Globus pallidus (tissue), 1 donor: ENCODE measurements at places on chromosomes 3 and 15.

GRCh38 chr3:4077950-4078349 lies 225.2 kb upstream of the SETMAR start:
- DNase-seq = no peak

GRCh38 chr3:54963641-54964040 lies 35.8 kb upstream of the LRTM1 start:
- peak; percentile 7 for DNase-seq

- no peak for DNase-seq
Measured at GRCh38 chr3:186108106-186108940, 566 bp downstream of the ETV5 start.

DNA sequence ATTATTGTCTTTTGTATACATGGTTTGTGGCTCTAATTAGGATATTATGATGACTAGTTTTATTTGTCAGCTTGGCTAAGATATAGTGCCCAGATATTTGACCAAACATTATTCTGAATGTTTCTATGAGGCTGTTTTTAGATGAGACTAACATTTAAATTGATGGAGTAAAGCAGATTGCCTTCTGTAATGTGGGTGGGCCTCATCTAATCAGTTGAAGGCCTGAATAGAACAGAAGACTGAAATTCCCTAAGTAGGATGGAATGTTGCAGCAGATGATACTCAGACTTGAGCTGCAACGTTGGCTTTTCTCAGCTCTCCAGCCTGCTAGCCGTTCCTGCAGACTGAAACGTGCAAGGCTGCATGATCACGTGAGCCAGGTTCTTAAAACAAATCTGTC lies 546.5 kb downstream of the EDEM1 start:
- no peak for DNase-seq

DNA sequence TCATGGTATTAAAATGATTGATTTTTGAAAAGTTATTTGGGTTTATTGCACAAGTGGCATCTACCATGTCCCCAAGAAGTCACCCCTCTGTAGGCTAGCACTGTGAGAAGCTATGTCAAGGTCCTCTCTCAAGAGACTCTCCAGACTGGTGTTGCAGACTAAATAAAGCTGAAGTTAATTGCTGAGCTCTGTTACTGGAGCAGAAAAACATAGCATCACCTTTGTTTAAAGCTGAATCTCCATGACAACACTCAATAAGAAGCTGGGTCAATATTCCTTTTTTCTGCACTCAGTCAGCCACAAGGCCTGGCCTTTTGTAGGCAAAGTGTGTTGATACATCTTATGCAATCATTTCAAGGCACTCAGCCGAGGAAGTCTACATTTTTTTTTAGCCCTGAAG lies 806.6 kb upstream of the LMCD1 start:
- peak; percentile 27 for DNase-seq

DNA sequence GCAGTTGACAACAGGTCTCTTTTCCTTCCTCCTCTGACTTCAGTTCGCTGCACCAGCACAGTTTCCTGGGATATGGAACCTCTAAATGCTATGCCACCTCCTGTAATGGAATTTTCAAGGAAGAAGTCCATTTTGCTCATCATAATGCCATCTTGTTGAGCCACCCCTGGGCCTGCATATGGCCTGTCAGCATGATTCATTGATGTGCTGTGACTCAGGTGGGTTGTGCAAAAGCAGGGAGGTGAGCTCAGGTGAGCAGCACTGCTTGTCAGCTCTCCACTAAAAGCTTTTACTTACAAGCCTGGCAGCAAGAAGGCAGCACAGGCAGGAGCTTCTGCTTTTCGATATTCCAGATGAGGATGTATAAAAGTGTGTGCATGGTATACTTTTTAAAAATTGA lies 247.1 kb upstream of the LMCD1 start:
- DNase-seq = no peak

DNA sequence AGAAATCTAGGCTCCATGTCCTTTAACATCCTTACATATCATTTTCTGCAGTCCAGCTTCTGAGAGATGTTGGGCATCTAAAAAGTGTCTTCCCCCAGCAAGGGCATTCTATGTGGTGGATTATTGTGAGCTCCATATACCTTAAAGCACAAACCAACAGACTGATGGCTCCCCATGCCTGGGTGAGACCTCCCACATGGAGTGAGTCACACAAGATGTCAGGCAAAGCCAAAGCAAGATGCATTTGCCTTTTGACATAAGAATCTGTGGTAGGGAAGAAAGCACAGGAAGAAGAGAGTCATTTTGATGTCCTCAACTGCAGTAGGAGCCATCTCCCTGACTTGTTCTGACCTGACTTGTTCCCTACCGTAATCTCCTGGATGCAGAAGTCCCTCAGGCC lies 238.7 kb upstream of the EIF1B start:
- no peak for DNase-seq

GRCh38 chr3:10248984-10249748 lies 907 bp downstream of the TATDN2 start:
- DNase-seq = peak; percentile 13

GRCh38 chr3:158434412-158435038 lies 136.5 kb upstream of the MLF1 start:
- DNase-seq = peak; percentile 76

DNA sequence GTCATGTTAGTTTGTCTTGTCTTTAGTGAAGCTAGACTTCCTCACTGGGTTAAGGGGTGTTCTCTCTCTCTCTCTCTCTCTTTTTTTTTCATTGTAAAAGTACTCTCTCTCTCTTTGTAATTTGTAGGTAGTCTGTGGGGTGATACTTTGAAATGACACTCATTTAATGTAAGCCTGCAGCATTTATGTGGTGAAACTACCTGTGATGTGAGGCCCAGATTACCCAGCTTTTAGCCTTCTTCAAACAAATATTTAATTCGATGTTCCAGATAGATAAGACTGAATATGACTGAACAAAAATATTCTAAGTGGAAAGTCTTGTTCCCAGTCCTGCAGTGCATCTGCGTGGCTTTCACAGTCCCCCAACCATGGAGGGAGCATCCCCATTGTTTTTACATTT lies 49.7 kb downstream of the SQOR start:
- DNase-seq = no peak

DNA sequence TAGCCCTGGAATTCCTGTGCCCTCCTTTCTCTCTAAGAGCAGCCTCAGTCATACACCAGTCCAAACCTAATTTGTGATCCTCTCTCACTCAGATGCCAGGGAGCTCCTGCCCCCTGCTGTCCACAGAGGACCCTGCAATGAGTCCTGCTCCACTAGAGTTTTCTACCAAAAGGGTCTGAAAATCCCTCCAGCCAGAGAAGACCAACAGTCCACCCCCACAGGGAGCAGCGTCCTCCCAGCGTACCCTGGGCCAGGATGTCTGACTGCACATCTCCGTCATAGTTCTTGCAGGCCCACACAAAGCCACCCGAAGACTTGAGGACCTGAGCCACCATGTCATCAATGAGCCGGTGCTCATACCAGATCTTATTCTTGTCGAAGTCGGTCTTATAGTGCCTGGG lies 15.4 kb downstream of the IDH2 start:
- DNase-seq = no peak

DNA sequence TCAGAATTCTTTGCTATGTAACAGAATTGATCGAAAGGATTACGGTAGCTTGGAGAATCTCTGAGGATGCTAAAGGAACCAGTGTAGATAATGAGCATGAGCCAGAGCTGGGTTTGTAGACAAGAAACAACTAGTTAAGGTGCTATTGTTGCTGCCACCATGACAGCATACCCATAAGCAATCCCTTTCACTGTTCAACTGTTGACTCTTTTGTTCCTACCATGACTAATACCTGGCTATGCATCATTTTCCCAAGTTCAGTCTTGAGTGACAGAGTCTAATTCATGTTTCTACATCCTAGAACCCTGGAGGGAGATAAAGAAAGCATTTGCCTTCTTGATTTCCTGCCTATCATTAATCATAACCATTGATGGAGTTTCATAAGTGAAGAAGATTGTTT lies 600.3 kb downstream of the OTOL1 start:
- no peak for DNase-seq

DNA sequence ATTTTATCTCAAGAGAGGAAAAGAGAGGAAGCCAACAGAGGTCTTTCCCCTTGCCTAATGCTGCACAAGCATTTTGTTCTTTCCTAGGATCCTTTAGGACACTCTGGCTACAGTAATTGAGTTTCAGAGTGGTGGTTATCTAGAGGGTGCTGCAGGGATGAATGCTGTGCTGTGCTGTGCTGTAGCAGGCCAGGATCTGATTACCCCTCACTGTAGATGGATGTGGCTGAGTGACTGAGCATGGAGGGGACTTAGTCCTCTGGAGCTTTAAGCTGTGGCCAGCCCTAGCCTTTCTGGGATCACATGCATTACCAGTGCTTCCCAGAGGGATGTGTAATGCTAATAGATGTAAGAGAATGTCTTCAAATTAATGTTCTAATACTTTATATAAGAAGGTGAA lies 94.8 kb downstream of the SLC9A9 start:
- no peak for DNase-seq

DNA sequence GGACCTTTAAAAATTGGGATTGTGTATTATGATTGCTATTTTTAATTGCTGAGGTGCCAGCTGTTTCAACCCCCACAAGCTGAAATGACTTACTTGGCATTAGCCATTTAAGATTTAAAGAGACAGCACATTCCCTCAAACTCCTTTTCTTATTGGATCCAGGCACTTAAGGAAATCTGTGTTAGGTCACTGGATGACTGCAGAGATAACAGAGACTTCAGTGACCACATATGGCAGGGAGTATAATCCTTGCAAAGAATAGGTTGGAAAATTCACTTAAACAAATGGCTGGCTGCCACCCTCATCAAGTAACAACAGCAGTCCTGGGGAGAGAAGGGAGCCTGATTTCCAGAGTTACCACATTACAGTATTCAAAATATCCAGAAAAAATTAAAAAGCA lies 66.6 kb downstream of the SLMAP start:
- no peak for DNase-seq

GRCh38 chr3:105656651-105657504 lies 211.9 kb downstream of the CBLB start:
- DNase-seq = no peak

- no peak for DNase-seq
Measured at GRCh38 chr15:79943820-79944219, 27.2 kb downstream of the BCL2A1 start.

- DNase-seq = no peak
Measured at GRCh38 chr15:72163719-72164118, 33.9 kb downstream of the GRAMD2A start.

DNA sequence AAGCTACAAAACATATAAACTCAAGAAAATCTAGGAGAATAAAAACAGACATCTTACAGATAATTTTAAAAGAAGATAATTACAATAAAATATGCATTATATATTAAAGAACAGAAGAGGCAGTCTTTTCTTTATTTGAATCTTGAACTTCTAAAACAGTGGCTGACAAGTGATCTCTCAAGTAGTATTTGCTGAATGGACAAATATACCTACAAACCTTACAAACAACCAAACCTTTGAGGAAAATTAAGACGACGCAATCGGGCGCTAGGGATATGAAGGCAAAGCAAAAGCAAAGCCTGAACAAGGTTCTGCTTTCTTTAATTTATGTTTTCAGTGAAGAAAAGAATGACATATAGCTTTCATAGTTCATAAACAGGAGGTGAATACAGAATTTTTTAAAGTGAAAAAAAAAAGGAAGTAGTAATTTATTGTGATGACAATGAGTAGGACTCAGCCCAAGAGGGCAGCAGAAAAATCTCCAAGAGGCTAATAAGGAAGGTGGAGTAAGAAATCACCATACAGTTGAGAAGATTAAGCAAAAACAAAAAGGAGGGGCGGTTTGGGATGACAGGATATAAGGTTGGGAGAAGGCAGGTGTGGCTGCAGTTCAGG lies 347.8 kb downstream of the TBC1D5 start:
- no peak for DNase-seq

DNA sequence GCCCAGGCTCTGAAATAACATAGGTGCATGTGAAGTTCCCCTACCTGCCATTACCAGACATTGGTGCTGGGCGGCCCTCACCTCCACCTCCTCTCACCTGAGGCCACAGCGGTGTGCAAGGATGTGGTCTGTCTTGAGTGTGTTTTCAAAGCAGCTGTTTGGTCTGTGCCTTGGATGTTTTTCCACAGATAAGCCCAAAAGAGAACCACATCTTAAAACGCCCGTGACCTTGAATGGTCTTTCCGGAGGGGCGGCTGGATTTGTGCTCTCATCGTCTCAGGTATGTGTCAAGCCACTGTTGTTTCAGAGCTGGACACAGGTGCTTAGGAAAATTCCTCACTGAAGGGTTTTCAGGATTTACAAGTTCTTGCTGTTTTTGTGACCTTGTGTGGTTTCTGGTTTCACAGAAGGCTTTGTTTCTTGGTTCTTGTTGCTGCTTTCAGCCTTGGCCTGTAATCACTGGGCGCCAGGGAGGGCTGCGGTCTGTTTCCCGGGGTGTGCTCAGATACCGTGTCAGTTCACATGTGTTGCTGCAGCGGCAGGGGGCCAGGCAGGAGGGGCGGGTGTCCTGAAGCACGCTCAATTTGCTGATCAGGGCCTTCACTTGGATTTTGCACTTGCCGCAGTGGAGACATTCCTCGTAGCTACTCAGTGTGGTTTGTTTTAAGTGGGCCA lies 128.4 kb downstream of the IGF1R start:
- no peak for DNase-seq
